ENCODE measurements at places on chromosomes 5 and 9.

- no peak for DNase-seq
Measured at GRCh38 chr9:136609838-136610311, 52.8 kb upstream of the EGFL7 start.

DNA sequence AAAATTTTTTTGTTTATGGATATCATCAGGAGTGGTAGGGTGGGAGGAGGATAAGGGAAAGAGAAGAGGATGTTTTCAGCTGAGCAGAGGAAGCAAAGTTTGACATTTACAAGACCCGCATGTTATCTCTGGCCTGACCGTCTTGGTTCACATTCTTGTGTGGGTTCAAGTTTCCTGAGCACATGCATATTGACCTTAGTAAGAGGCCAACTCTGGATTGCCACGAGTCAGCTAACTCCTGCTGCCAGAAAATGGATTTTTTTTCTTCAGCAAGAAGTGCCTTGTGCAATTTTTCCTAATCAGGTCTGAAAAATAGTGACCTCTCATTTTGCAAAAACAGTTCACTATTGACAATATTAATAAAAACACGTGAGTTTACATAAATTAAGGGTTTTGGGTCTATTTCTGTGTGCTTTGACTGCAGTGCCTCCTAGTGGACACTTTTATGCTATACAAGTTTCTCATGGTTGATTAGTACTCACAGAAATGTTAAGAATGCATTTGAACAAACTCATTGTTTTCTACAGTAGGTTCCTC, 27.1 kb upstream of the BASP1 start:
- no peak for DNase-seq

GRCh38 chr5:93653716-93654115, 70.7 kb downstream of the NR2F1 start:
- DNase-seq: no peak

- no peak for DNase-seq
Measured at GRCh38 chr9:95486318-95486717, 30.5 kb downstream of the PTCH1 start.

DNA sequence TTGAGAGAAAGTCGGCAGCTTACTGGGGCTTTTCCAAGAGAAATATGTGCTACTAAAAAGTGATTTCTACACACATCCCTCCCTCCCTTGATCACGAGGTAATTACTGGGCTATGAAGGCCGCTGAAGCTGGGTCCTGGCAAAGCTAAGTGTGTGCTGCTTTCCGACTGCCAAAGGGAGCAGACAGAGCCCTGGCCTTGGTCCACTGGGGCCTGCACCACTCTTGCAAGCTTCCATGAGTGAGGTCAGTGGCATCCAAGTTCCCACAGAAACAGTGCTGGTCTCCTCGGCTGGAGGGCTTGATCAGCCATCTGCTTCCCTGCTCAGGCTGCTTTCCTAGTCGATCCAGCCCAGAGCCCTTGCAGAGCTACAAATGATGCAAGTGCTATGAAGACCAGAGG, 154.8 kb upstream of the LHFPL2 start:
- no peak for DNase-seq

- DNase-seq: no peak
Measured at GRCh38 chr5:96972599-96973334, 36.9 kb downstream of the LNPEP start.

GRCh38 chr5:37569466-37569865, 190.3 kb downstream of the WDR70 start:
- no peak for DNase-seq

GRCh38 chr9:126790561-126790960, 14.3 kb upstream of the ZBTB43 start:
- no peak for DNase-seq

DNA sequence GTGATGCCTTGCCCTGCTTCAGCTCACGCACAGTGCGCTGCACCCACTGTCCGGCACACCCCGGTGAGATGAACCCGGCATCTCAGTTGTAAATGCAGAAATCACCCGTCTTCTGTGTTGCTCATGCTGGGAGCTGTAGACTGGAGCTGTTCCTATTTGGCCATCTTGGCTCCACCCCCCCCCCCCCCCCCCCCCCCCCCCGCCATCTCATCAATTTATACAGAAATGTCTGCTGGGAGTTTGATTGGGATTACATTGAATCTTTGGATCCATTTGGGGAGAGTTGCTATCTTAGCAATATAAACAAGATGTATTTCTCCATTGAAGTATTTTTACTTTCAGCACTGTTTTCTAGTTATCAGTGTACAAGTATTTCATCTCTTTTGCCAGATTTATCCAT, 55.2 kb downstream of the RIC1 start:
- no peak for DNase-seq

DNA sequence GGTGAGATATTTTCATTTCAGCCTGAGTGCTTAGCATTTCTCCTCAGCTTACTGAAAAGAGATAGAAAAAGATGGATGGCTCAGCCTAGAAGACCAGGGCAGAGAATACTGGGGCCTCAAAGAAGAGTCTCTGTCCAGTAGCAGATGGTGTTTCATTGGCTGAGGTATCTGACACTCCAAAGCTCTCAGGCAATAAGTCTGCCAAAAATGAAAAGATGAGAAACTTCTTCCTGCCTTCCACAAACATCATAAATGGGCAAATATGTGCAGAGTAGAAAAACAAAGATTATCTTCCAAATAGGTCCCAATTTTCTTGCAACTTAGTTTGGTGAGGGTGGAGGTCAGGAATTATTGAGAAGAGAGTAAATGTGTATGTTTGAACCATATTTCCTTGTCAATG, 87.4 kb upstream of the ICE1 start:
- no peak for DNase-seq

- DNase-seq: no peak
Measured at GRCh38 chr5:143445776-143446175, 42.3 kb upstream of the NR3C1 start.

DNA sequence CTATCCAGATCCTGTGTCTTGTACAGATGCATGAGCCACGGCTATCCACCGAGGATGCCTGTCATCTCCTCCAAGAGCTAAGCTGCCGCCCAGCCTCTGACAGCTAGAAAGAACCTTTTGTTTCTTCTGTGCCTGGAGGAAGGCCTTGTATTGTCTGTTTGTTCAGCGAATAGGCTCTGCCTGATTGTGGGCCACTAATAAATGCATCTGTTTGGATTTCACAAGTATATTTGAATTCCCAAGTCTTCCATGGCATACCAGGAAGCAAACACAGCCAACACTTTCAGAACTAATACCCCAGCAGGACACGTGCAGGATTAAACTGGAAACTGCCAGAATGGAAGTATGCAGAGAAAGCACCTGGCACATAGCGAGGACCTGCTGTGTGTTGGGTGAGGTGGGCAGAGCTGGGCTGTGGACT, 92.7 kb upstream of the NEURL1B start:
- peak; percentile 30 for DNase-seq

- no peak for DNase-seq
Measured at GRCh38 chr5:138951091-138951985, 76.2 kb upstream of the LRRTM2 start.

- DNase-seq: no peak
Measured at GRCh38 chr9:126671381-126671831, 57.7 kb downstream of the LMX1B start.

- no peak for DNase-seq
Measured at GRCh38 chr5:149702934-149703646, 27.0 kb upstream of the PPARGC1B start.

GRCh38 chr5:53019320-53019719, 30.2 kb downstream of the ITGA2 start:
- DNase-seq: no peak

GRCh38 chr5:93407454-93407853, 173.6 kb downstream of the NR2F1-AS1 start:
- DNase-seq: no peak

DNA sequence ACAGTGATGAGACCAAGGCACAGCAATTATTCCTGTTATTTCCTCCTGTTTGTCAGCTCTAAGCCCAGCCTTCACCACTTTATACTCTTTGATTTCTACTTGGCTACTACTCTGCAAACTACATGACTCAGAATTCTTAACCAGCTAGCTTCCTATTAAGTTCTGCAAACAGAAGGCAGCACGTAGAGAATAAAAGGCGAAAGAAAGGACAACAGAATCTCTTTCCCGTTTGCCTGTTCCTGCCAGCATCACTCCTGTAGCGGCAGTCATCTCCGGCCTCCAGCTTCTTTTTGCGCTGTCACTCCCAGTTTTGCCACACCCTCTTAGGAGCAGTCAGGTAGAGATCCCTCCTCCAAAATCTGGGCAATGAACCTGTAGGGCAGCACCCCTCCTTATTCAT, 29.9 kb downstream of the DPYSL3 start:
- no peak for DNase-seq

DNA sequence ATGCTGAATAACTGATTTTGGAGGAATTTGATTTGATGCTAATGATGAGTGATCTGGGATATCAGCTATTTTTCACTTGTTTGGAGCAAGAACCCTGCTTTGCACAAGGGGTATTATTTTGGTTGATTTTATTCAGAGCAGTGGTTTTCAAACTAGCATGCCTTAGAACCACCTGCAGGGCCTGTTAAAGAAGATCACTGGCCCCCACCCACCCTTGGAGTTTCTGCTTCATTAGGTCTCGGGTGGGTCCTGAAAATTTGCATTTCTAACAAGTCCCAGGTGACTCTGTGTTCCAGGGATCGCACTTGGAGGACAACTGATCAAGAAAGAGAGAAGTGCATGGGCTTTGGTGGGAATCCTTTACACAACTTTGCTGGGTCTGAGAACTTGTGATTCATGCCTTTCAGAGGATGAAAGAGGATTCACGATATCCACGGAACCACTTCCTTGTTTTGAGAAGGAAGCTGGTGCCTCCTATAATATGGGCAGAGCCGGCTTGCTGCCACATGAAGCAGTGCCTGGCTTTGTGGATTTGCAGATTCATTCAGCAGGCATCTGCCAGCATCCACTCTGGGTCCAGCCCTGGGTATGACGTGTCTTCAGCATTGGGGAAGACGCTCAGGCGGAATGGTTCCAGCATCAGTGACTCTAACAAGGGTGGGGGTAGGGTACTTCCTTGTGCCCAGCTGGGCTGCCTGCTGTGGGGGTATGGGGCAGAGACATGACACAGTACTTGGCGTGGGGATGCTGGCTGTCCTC, 106.6 kb upstream of the PITX1 start:
- no peak for DNase-seq

GRCh38 chr5:17105744-17106418, 111.5 kb upstream of the BASP1 start:
- no peak for DNase-seq

- DNase-seq: no peak
Measured at GRCh38 chr5:176693477-176693851, 46.2 kb downstream of the TSPAN17 start.

DNA sequence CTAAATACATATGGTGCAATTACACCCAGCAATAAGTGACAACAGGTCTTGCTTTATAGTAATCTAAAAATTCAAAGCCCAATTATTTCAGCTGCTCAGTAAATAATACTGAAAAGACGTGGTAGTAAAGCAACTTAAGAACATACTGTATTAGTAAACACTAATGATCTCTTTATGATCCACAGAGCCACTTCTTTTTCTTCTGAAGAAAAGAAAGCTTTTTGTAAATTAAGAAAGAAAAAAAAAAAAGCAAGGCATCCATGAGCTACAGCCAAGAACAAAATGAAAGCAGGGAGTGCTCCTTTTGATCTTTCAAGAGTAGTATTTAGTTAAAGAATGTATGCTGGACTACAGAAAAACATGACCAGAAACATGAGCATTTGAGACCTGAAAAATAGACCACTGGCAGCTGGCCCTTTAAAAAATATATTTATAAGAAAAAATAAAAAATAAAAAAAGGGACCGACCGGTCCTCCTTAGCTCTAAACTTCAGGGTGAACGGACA, 348.7 kb downstream of the GLIS3 start:
- DNase-seq: no peak

- no peak for DNase-seq
Measured at GRCh38 chr5:135117590-135117989, 83.6 kb upstream of the PITX1 start.

- no peak for DNase-seq
Measured at GRCh38 chr5:157600252-157600651, 24.7 kb upstream of the ADAM19 start.

- DNase-seq: no peak
Measured at GRCh38 chr9:27183701-27184100, 74.7 kb downstream of the TEK start.

DNA sequence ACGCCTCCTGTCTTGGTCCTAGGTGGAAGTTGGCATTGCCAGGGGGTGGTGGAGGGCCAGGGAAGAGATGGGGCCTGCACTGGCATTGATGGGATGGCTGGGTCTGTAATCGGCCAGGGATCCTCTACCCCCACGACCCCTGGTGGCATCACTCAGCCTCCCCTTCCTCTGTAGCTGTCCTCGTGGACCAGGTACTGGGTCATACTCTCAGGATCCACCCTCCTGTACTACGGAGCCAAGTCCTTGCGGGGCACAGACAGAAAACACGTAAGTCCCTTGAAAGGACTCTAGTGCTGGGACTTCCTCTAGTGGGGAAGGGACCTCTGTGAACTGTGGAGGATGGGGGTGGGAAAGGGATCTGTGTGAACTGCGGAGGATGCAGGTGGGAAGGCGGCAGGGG, 52.1 kb upstream of the GARNL3 start:
- no peak for DNase-seq

DNA sequence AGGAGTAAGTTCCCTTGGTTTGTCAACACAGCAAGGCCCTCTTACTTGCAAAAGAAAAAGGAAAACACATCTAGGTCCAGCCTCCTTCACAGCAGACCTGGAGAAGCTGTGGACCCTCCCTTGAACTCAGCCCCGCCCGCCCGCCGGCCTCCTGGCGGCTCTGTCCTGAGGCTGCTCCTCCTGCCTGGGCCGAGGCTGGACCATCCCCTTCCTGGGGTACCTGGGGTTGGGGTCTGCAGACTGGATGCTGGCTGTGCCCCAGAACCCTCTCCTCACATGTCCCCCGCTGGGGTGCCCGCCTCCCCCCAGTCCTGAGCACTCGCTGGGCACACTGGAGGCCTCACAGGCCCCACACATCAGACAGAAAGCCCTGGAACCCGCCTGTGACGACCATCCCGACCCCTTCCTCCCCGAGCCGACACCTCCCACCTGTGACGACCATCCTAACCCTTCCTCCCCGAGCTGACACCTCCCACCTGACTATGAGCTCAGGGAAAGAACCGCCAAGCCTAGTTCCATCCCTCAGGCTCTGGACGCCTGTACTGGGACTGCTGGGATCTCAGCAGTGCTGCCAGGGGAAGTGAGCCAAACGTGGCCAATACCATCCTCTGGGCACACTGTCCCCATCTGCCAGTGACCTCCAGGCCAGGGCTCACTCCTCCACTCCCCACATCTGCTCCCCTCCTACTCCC, 7.2 kb upstream of the TMEM210 start:
- no peak for DNase-seq
